Endodermal cell (in vitro differentiated cells): ENCODE measurements at places on chromosomes 3 and 15.

GRCh38 chr3:59316688-59317275, 267.0 kb upstream of the CFAP20DC start:
- H3K4me1 ChIP-seq: no peaks in the 10 kb centered on the region
- no peak overlapping the region for H3K27ac ChIP-seq
- no peak overlapping the region for H3K4me3 ChIP-seq
- no peaks in the 10 kb centered on the region for H3K27me3 ChIP-seq

- no peaks in the 10 kb centered on the region for H3K36me3 ChIP-seq
- H3K4me1 ChIP-seq: no peaks in the 10 kb centered on the region
- no peak overlapping the region for H3K4me3 ChIP-seq
Measured at GRCh38 chr15:42100021-42100800, 5.8 kb upstream of the PLA2G4D start.

GRCh38 chr3:152322756-152323155, 54.0 kb downstream of the MBNL1 start:
- no peak for DNase-seq
- H3K4me1 ChIP-seq: no peaks in the 10 kb centered on the region
- H3K27ac ChIP-seq: no peak overlapping the region

GRCh38 chr15:68203486-68203885, 1.6 kb downstream of the CALML4 start:
- H3K4me1 ChIP-seq: peaks cover 13% of the 10 kb centered on the region
- H3K27ac ChIP-seq: no peak overlapping the region
- H3K27me3 ChIP-seq: no peaks in the 10 kb centered on the region
- H3K36me3 ChIP-seq: peaks cover 3% of the 10 kb centered on the region
- H3K4me3 ChIP-seq: no peak overlapping the region

- peak; percentile 80 for DNase-seq
- H3K27me3 ChIP-seq: peaks cover 81% of the 10 kb centered on the region
- no peak overlapping the region for H3K27ac ChIP-seq
- H3K4me1 ChIP-seq: peaks cover 14% of the 10 kb centered on the region
- H3K36me3 ChIP-seq: no peaks in the 10 kb centered on the region
- no peak overlapping the region for H3K4me3 ChIP-seq
Measured at GRCh38 chr15:69576035-69576526, 123.5 kb downstream of the RPLP1 start.

- no peak overlapping the region for H3K4me3 ChIP-seq
- no peaks in the 10 kb centered on the region for H3K27me3 ChIP-seq
- H3K4me1 ChIP-seq: peaks cover 5% of the 10 kb centered on the region
- no peak for DNase-seq
Measured at GRCh38 chr3:101719604-101720185, 4.7 kb upstream of the CEP97 start.

GRCh38 chr3:15797642-15798303, at the start of gene ANKRD28:
Gene ANKRD28, minus strand, starts transcription at chr3:15797979. Its CDS starts 1,458 bp downstream, at chr3:15796521.
- no peaks in the 10 kb centered on the region for H3K4me1 ChIP-seq
- peak within 1 kb of the TSS; percentile 59 for H3K4me3 ChIP-seq
- DNase-seq: peak; percentile 50
- H3K36me3 ChIP-seq: peaks cover 5% of the 10 kb centered on the region
- H3K27me3 ChIP-seq: no peaks in the 10 kb centered on the region
- H3K27ac ChIP-seq: peak within 1 kb of the TSS; percentile 88

GRCh38 chr3:100993309-100993708, at the start of gene ABI3BP:
Gene ABI3BP, minus strand, starts transcription at chr3:100993421. Its CDS starts 37 bp downstream, at chr3:100993384.
- H3K27ac ChIP-seq: no peak within 1 kb of the TSS
- no peaks in the 10 kb centered on the region for H3K27me3 ChIP-seq
- no peaks in the 10 kb centered on the region for H3K36me3 ChIP-seq
- no peaks in the 10 kb centered on the region for H3K4me1 ChIP-seq
- H3K4me3 ChIP-seq: no peak within 1 kb of the TSS
- DNase-seq: peak; percentile 57

GRCh38 chr3:61114316-61114953, 136.8 kb downstream of the FHIT start:
- H3K4me1 ChIP-seq: no peaks in the 10 kb centered on the region
- no peaks in the 10 kb centered on the region for H3K27me3 ChIP-seq
- no peaks in the 10 kb centered on the region for H3K36me3 ChIP-seq
- no peak overlapping the region for H3K27ac ChIP-seq
- no peak overlapping the region for H3K4me3 ChIP-seq

DNA sequence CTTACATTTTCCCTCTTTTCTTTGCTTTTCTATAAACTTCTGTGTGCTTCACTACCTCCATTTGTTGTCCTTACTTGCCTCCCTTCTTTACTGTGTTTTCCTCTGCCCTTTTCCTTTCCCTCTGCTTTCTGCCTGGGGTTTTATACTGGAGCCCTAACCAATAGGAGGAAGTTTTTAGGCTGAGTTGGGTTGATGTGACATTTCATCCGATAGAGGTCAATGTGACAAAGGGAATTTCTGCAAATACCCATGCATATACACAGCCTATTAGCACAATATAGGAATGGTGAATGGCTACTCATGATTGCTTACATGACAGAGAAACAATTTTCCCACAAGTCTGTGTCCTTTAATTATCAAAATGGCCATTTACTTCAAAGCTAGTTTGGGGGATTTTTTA, 153.0 kb upstream of the ARPP21 start:
- no peaks in the 10 kb centered on the region for H3K27me3 ChIP-seq
- H3K4me3 ChIP-seq: no peak overlapping the region
- no peaks in the 10 kb centered on the region for H3K36me3 ChIP-seq
- DNase-seq: no peak
- H3K27ac ChIP-seq: no peak overlapping the region

DNA sequence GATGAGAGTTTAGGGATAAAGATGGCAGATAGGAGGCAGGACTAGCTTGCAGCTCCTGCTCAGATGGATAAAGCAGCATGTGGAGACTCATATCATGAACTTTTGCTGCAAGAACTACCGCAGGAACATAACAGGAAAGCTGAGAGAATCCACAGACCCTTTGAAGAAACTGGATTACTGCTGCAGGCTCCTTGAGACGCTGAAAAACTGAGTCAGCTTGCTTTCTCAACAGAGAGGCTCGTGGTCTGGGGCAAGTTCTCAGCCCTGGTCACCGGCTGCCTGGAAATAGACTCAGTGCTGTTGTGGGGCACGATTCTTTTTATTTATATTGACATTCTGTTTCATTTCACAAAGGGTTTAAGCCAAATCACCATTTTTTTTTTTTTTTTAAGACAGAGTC, 28.8 kb upstream of the TRIM59 start:
- no peak overlapping the region for H3K4me3 ChIP-seq
- peaks cover 16% of the 10 kb centered on the region for H3K27me3 ChIP-seq
- no peak overlapping the region for H3K27ac ChIP-seq
- no peaks in the 10 kb centered on the region for H3K36me3 ChIP-seq

GRCh38 chr3:24224666-24225384, 269.8 kb downstream of the THRB start:
- H3K27ac ChIP-seq: no peak overlapping the region
- no peaks in the 10 kb centered on the region for H3K27me3 ChIP-seq
- H3K4me3 ChIP-seq: no peak overlapping the region
- no peaks in the 10 kb centered on the region for H3K4me1 ChIP-seq
- no peak for DNase-seq

- no peaks in the 10 kb centered on the region for H3K36me3 ChIP-seq
- DNase-seq: peak; percentile 64
- H3K4me1 ChIP-seq: no peaks in the 10 kb centered on the region
- H3K27ac ChIP-seq: no peak overlapping the region
- no peaks in the 10 kb centered on the region for H3K27me3 ChIP-seq
Measured at GRCh38 chr15:31342781-31343626, 16.4 kb downstream of the KLF13 start.

GRCh38 chr15:74025436-74025835, 30.9 kb downstream of the PML start:
- H3K27ac ChIP-seq: no peak overlapping the region
- no peak for DNase-seq
- H3K4me3 ChIP-seq: no peak overlapping the region
- H3K36me3 ChIP-seq: peaks cover 36% of the 10 kb centered on the region

DNA sequence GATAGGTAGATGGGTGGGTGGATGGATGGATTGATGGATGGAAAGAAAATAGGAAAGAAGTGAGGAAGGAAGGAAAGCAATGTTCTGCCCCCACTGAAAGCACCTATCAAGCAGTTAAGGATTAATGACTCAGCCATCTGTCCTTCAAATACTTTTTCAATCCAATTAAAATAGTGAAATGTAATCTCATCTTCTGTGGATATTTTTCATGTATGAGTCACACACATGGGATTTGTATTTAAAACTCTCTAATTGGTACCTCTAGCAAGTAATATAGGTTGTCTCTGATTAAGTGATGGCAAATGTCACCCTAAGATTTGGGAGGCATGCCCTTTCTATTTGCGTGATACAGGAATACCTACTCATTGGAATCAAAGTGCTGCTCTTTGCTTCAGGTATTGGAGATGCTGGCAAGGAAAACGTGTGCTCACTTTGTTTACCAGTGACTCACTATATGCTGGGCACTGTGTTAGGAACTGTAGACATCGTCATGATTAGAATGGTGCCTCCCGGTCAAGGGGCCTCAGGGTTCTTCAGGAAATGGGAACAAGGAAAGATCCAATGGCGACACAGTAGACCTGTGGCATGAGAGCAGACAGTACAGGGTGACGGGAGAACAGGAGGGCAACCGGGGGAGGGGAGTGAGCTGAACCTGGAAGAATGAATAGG, 230.1 kb downstream of the CLSTN2 start:
- H3K27ac ChIP-seq: no peak overlapping the region
- H3K4me1 ChIP-seq: peaks cover 5% of the 10 kb centered on the region
- no peak overlapping the region for H3K4me3 ChIP-seq
- no peaks in the 10 kb centered on the region for H3K36me3 ChIP-seq
- no peak for DNase-seq

- no peak overlapping the region for H3K27ac ChIP-seq
- DNase-seq: no peak
- H3K4me3 ChIP-seq: no peak overlapping the region
Measured at GRCh38 chr15:62240121-62241096, 75.3 kb upstream of the C2CD4B start.

GRCh38 chr3:45199837-45200648, 26.0 kb downstream of the TMEM158 start:
- no peak overlapping the region for H3K27ac ChIP-seq
- no peaks in the 10 kb centered on the region for H3K36me3 ChIP-seq
- DNase-seq: peak; percentile 74
- H3K27me3 ChIP-seq: no peaks in the 10 kb centered on the region

DNA sequence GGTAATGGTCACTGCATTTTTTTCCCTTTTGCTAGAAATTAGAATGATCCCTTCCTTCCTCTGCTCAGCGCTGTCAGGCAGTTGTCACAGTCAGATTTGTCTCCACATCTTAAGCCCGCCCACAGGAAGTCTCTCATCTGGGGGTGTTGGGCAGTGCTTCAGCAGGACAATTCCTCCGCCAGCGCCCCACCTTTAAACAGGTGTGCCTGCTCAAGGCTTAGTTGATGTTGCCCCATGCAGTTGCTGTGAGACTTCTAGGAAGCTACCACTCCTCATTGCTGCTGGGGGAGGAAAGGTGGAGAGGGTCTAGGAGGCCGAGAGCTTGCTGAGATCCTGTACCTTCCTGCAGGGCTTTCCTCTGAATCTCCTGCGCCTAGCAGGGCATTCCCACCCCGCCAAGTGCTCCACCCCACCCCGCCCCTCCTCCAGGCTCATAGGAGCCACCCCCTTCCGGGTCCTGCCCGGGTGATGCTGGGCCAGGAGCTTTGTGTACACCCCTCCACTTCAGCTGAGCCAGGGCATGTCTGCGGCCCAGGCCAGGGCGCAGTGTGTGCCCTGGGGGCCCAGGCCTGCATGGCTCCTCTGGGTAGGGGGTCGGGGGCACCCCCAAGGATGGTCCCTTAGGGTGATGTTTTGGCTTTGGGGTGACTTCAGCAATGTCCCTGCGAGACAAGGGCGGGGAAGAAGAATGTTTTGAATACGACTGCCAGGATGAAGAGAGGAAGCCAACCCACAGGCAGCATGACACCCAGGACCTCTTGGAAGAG, 68.7 kb downstream of the TRAK1 start:
- H3K4me1 ChIP-seq: peaks cover 18% of the 10 kb centered on the region
- peak overlapping the region; percentile 65 for H3K4me3 ChIP-seq
- H3K27me3 ChIP-seq: no peaks in the 10 kb centered on the region
- H3K36me3 ChIP-seq: no peaks in the 10 kb centered on the region

DNA sequence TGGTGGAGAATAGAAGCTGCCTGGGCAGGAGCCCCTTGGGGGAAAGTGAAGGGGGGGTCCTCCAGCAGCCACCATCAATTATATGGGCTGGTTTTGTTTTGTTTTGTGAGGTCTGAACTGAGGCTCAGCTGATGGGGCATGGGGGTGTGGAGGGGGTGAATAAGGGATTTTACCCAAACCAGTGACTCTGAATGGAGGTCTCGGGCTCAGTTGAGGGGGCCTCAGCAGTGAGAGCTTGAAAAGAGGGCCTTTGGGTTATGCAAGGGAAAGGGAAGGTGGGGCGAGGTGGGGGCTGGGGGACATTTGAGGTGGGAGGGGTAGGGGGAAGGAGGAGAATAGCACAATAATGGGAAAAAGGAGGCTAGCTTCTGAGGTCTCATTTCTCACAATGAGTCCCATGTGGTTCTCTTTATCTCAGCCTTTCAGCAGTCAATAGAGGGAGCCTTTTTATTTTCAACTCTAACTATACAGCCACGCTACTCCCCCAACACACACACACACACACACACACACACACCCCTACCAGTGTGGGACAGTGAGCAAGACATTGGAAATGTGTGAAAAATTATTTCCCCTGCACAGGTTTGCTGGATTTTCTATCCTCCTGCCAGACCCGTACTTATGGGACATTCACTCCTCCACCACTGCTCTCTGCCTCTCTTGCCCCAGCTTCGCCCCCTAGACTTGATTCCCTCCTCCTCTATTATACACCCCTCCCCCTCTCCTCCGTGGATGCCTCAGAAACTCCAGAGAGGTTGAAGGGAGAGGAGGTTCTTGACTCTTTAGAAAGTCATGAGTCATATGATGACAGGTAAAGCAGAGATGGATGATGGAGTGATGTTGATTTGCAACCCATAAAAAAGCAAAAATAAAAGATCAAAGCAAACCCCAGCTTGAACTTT, 96.0 kb downstream of the GTPBP8 start:
- DNase-seq: no peak
- peak overlapping the region; percentile 98 for H3K27ac ChIP-seq
- no peaks in the 10 kb centered on the region for H3K4me1 ChIP-seq
- no peaks in the 10 kb centered on the region for H3K36me3 ChIP-seq

DNA sequence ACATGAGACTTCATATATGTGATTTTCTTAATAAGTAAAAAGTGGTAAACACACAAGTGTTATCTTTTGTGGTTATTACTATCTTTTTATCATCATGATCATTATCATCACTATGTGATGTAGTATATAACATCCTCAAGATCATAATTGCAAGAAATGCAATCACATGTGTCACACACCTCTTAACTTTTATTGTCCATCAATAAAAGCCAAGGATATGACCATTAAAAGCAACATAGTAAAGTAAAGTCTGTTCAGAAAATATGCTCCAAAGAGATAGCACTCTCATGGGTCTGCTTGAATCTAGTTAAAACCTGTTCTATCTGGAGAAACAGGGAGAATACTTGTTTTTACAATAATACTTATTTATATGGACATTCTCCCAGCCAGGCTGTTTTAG, 153.0 kb upstream of the MLF1 start:
- no peaks in the 10 kb centered on the region for H3K27me3 ChIP-seq
- no peak for DNase-seq
- H3K4me3 ChIP-seq: no peak overlapping the region
- H3K4me1 ChIP-seq: no peaks in the 10 kb centered on the region
